Right renal cortex interstitium (tissue), 3 donors: ENCODE measurements at places on chromosomes 2 and 18. TPM values are rescaled to one million over a fixed set of nuclear protein-coding genes. Genes with fewer than 3 reads are reported as not detected.

Gene MOCOS
- polyA plus RNA-seq: 1.2 TPM

Gene CMPK2
- polyA plus RNA-seq: 4.2 TPM

Gene GBX2
- polyA plus RNA-seq: 0.41 TPM

Gene TUBA3E
- polyA plus RNA-seq: not detected

Gene KIAA2012
- polyA plus RNA-seq: 0.11 TPM

Gene SPC25
- polyA plus RNA-seq: 25.1 TPM

Gene REG3A
- polyA plus RNA-seq: not detected

- no peak for DNase-seq
Observed at GRCh38 chr2:216757532-216757931, 62.2 kb upstream of the IGFBP5 start.

DNA sequence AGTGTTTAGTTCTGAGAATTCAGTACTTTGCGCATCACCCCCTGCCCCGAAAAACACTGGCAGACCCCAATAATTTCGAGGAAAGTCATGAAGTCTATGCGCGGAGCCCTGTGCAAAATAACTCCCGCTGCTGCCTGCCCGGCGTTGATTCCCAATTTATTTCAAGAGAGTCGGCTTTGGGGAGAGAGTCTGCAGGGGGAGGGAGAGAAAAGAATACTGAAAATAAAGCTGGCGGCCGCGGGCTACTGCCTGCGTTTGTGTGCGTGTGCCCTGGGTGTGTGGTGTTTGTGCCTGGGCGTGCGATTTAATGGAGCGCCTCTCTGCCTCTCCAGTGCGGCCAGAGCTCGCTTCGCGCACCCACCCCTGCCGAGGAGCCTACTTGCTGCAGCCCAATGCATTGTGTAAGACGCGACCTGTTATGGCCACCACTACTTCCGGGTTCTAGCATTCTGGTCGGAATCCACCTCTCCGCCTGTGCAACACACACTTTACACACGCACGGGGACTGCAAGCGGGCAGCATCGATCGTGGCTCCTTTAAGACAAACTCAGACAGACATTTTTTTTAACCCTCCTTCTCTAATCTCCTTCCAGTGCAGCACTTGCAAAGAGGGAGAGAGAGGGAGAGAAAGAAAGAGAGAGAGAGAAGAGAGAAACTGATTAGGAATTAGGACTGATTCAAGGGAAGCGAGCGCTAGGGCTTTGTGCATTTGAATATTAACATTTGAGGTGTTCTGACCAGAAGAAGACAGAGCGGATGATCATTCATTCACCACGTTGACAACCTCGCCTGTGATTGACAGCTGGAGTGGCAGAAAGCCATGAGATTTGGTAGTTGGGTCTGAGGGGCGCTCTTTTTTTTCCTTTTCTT lies at the start of gene MEIS1:
Gene MEIS1, plus strand, starts transcription at position 447 of the 870 bp plus-strand sequence. CDS start 732 bp downstream, outside the sequence.
- peak; percentile 93 for DNase-seq

DNA sequence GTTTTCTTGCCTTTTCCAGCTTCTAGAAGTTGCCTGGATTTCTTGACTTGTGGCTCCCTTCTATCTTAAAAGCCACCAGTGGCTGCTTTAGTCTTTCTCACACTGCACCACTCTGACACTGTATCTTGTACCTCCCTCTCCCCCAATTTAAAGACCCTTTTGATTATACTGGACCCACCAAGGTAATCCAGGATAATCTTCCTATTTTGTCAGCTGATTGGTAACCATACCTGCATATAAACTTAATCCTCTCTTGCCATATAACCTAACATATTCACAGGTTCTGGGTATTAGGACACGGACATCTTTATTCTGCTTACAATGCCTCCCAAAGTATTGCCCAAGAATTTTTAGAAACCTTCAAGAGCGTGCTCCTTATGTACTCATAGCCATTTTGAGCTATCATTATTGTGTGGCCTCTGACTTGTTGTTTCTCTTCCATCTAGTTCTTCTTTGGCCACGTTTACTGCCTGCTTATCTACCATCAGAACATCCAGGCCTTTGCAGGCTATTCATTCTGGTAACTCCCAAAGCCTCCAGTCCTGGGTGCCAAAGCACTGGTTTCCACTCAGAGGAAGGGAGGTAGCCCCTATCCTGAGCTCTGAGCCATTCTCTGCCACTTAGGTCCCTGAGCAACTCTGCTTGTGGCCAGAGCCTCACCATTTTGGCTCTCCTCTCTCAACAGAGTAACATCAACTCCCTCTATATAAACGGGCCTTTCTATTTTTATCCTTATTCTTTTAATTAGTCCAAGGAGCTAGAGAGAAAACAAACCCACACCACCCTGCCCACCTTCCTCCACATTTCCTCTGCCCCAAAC lies 70.8 kb downstream of the MYO3B start:
- DNase-seq: no peak

DNA sequence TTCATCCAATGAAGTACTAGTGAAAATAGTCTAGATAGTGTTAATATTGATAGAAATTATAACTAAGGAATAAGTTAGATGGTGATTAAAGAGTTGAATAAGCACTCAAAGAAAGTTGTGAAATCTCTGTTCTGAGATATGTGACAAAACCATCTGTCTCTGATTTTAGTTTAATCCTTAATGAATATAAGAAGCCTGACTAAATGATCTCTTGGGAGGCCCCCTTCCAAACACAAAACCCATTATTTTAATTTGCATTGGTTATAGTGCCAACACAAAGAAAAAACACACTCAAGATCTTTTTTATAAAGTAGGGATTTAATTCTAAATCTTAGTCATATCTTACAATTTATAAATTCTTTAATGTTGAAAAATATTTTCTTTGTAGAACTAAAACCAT lies 34.0 kb downstream of the SCN2A start:
- no peak for DNase-seq

GRCh38 chr2:42954227-42954962 lies 162.0 kb upstream of the HAAO start:
- DNase-seq: no peak

GRCh38 chr2:216571909-216572513 lies 61.2 kb upstream of the IGFBP2 start:
- no peak for DNase-seq

DNA sequence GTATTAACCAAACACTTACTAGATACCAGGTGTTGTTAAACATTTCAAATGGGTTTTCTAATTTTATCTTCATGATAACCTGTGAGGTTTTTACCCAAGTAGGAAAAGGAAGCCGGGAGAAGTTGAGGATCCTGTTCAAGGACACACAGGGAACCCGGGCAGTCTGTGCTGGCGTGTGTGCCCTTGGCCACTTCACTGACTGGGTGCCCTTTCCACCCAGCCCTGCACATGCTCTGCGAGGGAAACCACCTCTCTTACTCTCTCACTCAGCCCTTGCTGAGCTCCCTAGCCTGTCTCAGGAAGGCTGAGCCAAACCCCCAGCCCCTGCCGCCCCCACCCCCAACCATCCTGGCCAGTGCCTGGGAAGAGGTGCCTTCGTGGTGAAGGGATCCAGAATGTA lies 51.8 kb downstream of the TEX44 start:
- DNase-seq: no peak

GRCh38 chr18:23521271-23521670 lies 18.0 kb downstream of the RMC1 start:
- DNase-seq: no peak

DNA sequence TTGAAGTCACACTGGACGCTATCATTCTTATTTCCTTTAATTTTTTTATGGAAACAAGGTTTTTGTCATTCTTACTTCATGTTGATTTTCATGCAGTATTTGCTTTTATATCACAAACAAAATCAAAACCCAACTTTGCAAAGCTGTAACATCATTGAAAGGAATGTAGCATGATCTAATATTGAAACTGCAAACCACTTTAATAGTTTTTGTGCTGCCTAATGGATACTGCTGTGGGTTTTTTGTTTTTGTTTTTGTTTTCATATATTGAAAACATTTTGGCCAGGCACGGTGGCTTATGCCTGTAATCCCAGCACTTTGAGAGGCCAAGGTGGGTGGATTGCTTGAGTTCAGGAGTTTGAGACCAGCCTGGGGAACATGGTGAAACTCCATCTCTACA lies 81.6 kb downstream of the MAP2 start:
- DNase-seq: no peak

DNA sequence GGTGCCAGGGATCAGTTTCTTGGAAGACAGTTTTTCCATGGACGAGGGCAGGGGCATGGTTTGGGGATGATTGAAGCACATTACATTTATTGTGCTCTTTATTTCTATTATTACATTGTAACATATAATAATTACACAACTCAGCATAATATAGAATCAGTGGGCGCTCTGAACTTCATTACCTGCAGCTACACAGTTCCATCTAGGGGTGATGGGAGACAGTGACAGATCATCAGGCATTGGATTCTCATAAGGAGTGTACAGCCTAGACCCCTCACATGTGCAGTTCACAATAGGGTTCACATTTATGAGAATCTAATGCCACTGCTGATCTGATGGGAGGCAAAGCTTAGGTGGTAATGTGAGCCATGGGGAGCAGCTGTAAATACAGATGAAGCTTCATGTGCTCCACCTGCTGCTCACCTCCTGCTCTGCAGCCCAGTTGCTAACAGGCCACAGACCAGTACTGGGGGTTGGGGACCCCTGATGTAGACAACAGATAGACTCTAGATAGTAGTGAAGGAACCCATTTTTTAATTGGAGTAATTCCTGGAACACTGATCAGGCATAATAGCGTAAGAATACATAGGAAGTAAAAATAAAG lies 41.5 kb upstream of the MC4R start:
- no peak for DNase-seq

- no peak for DNase-seq
Observed at GRCh38 chr18:12837747-12838146, 46.3 kb downstream of the PTPN2 start.

DNA sequence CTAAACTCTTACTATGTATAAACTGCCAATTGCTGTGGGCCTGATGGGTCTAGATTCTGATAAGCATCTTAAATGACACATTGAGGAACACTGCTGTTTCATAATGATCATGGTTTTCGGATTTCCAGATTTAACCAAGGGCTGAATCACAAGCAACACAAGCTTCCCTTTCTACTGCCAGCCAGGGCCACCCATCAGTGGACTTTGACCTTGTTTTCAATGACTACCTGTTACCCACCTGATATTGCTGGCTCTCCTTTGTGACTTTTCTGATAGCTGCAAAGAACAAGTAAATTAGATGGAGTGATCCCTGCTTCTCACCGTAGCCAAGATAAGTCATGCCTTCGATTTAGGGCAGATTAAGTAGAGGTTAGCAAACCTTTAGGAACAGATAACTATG lies 259.0 kb downstream of the PAX3 start:
- DNase-seq: no peak

DNA sequence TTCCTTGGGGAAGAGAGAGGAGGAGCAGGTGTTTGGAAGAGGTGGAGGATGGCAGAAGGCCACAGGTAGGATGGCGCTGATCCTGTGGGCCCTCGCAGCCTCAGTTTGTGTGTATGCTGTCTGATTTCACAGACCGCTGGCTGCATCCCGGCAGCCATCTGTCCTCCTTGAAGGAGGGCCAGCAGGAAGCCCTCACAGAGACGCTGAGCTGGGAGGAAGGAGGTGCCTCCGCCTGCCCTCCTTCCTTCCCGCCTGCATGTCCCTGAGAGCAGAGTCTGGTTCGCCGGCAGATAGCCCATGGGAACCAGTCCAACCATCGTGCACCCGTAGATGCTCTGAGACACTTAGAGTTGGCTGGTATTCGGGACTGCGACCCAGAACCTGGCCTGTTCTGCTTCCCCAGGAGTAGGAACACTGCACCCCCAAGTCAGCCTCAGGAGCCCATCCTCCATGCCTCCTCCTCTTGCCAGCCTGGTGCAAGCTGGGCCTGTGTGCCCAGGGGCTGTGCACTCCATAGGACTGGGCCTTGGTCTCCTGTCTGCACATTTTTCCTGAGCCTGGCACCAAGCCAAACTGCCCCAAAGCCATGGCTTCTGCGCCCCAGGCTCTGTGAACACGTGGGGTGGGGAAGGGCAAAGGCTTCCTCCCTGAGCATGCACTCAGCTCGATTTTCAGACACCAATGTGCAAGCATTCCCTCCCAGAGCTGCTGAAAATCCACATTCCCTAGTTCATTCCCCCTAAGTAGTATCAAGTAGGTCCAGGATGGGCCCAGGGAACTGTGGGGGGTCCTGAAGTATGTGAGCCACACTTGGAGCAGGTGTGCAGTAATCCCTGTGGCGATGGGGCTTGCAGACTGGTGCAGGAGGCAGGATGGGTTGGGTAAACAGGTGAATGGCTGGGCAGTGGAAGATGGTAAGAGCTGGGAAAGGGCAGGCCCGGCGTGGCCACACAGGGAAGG lies 115.6 kb downstream of the SEPTIN10 start:
- peak; percentile 18 for DNase-seq

DNA sequence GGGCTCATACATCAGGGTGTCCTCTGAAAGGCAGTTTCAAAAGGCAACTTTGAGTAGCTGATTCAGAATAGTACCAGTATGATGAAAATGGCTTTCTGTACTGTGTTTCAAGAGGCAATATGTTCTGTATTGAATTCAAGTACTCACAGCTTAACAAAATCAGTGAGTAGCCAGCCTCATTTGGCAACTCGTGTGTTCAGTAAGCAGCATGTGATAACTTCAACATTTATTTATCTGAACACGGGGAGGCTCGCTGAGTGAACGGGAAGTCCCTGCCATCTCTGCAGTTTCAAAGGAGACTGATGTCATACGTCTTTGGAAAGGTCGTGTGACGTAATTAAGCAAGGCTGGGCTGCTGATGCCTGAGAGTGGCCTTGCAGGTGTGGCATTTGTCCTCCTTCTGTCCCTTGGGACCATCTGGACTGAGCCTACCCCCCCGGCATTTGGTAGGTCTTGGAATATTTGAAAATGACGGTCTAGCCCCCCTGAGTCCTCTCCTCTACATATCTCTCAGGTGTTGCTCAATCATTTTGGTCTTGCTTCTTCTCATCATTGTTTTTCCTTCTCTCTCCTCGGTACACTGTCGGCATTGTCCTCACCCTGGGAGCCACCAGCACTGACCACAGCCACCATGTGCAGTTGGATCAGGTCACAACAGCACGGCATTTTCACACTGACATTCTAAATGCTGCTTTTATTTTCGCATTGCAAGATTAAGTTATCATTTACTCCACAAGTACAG lies 62.8 kb downstream of the SMIM21 start:
- DNase-seq: no peak

- no peak for DNase-seq
Observed at GRCh38 chr2:219058541-219059374, 2.0 kb downstream of the IHH start.

DNA sequence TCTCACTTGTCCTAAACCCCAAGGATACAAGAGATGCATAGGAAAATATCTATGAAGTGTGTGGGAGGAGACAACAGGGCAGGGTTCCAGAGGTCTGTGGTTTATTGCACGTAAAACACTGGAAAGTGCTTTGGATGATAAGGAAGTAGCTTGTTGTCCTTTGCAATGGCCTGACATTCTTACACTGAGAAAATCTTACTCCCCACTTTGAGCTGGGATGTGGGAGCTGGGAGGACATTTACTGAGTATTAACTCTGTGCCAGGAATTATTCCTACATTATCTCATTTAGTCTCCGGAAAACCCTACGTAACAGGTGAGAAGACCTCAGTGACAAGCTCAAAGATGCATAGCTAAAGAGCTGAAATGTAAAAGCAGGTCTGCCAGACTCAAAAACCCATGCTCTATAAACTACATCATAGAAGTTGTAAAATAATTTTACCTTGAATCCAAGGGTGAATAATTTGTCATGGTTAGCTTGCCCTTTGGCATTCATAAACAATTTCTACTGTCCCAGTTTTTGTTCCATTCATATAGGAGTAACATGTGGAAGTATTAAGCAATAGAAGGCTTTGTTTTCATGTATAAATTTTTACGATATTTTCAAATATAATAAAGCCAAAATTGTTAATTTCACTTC lies 9.2 kb upstream of the GALNT3 start:
- DNase-seq: no peak
